ENCODE measurements at places on chromosomes 11 and 22. TPM values are rescaled to one million over a fixed set of nuclear protein-coding genes. Genes with fewer than 3 reads are reported as not detected.

The RFPL3 gene
- total RNA-seq: not detected

The VSTM5 gene
- 2.0 TPM for total RNA-seq

The GRIK4 gene
- 4.4 TPM for total RNA-seq

The DDI1 gene
- not detected for total RNA-seq

The ART1 gene
- total RNA-seq: not detected

The SUSD2 gene
- total RNA-seq: 0.25 TPM

The SFI1 gene
- 13.8 TPM for total RNA-seq

The PLEKHB1 gene
- total RNA-seq: 14.3 TPM

The BEST1 gene
- total RNA-seq: 0.49 TPM

The PDE3B gene
- total RNA-seq: 21.1 TPM

The TBX1 gene
- not detected for total RNA-seq

The CHKB gene
- 23.8 TPM for total RNA-seq

The MMP3 gene
- not detected for total RNA-seq

The RTN4R gene
- 7.6 TPM for total RNA-seq

The XKR3 gene
- total RNA-seq: not detected

The CCDC34 gene
- 8.4 TPM for total RNA-seq

The OR5M11 gene
- total RNA-seq: not detected

The YPEL4 gene
- total RNA-seq: 3.7 TPM

The KREMEN1 gene
- total RNA-seq: 6.6 TPM

The NAALAD2 gene
- 6.4 TPM for total RNA-seq

The SLC22A9 gene
- total RNA-seq: under 0.01 TPM

The TAGLN gene
- total RNA-seq: 13.0 TPM

The TENM4 gene
- 80.6 TPM for total RNA-seq

The MYBPC3 gene
- total RNA-seq: not detected

The CD6 gene
- total RNA-seq: 0.74 TPM

The FOLR1 gene
- 0.25 TPM for total RNA-seq

The OR52H1 gene
- total RNA-seq: not detected

The SLC7A4 gene
- 1.5 TPM for total RNA-seq

The PRR33 gene
- total RNA-seq: not detected
